Effector CD8-positive, alpha-beta T cell (primary cell): ENCODE measurements at places on chromosomes 5 and 9.

- no peak for DNase-seq
Observed at GRCh38 chr5:148060881-148061280, 2.9 kb upstream of the SPINK5 start.

DNA sequence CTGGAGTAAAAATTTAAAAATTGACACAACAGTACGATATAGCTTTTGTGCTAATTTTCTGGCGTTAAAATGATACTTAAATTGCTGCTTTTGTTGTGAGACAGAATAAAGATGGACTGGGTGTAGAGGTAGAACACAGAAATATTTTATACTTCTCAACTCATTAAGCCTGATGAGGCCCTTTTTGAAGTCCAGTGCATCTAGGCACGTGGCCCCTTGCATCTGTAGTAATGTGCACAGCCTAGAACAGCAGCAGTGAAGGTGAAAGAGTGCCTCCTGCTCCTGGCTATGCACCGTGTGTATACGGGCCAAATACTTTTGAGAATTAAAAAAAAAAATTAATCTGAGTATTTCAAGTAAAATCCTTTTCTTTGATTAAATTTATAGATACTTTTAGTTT lies 115.6 kb downstream of the XRCC4 start:
- no peak for DNase-seq

DNA sequence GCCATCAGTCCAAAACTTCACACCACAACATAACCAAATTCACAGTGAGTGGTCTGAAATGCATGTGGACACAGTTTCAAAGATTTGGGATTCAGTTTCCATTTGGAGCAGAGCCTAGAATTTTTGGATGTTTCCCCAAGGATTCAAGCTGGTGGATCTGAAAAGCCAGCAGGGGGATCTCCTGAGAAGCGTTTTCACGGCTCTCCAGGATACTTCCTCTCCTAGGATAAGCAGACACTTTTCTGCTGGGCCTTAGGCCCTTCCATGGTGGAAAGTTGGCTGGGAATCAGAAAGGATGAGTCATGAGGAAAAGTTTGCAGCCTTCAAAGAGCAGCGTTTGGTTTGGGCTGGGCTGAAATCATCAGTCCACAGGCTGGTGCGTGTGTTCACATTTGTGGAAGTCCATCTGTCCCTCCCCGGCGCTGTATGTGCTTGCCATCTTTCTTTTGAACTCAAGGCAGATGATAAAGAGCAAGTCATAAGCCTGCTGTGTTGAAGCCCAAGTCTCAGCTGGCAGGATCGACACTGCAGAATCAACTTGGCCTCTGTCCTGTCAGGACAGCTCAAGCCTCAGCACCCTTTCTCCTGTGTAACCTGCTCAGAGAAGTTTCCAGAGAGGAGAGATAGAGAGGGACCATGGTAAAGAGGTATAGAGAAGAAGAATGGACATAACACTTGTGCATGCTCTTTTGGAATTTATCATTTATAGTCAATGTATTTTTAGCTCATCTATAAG lies 152.6 kb upstream of the MSX2 start:
- no peak for DNase-seq

GRCh38 chr9:32413424-32413823 lies 29.0 kb downstream of the ACO1 start:
- no peak for DNase-seq

- DNase-seq = no peak
Observed at GRCh38 chr5:73826301-73827105, 200.5 kb downstream of the ARHGEF28 start.

- DNase-seq = no peak
Observed at GRCh38 chr5:34867660-34868059, 28.7 kb downstream of the TTC23L start.
